ENCODE measurements at places on chromosomes 2 and 18.

GRCh38 chr18:43751835-43752234 is 474.5 kb upstream of the SYT4 start:
- DNase-seq = no peak

DNA sequence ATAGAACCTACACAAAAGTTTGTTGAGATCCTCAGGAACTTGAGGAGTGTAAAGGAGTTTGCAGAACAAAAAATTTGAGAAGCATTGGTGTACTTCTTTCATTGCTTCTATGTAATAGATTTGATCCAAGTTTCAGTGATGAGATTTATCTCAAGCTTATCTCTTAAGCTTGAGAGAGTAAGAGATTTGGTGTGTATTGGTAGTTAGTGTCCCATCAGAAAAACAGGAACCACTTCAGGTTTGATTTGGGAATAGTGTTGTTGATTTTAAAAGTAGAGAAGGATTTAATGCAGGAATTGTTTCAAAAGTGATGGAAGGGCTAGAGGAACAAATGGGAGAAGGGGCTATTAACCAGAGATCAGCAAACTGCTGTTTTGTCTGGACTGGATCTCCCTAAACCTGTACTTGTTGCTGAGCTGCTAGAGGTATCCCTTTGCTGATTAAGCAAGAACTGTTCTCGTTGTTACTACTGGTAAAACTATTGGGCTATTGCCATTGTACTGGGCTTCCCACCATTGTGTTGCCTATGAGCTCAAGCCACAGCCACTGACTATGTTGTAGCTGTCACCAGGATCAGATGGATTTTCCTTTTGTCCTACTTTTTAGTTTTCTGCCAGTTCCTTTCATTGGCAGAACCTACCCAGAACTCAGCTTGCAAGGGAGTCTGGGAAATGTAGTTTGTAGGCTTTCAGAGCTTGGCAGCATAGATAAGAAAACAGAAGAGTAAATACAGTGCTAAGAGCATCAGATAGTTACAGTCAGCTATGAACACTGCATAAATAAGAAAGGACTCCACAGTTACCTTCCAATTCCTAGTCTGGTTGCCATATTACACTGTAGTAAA is 39.3 kb downstream of the RAB10 start:
- DNase-seq = no peak

- no peak for DNase-seq
These were observed 175.3 kb upstream of the MSH6 start for GRCh38 chr2:47607680-47608061.

GRCh38 chr2:218444692-218445357 is 25.9 kb downstream of the VIL1 start:
- no peak for DNase-seq

GRCh38 chr2:1586923-1587840 is 157.1 kb downstream of the PXDN start:
- no peak for DNase-seq

- DNase-seq = no peak
These were observed 14.7 kb downstream of the CROCC2 start for GRCh38 chr2:240920783-240921231.

DNA sequence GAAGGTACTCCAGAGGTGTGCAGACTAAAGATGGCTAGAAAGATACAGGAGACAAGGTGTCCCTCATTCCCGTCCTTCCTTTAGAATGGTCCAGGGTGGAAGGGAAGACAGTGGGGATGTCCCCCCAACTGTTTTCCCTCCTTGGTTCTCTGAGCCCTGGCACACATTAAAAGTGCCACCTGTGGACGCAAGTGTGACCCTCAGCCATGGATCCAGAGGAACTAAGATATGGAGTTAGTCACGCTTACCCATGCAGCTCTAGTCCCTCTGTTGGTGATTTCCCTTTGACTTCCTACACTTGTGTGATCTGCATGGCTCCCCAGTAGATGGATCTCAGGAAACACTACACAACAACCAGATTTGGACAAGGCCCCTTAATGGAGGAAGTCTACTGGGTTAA is 113.1 kb upstream of the SRD5A2 start:
- no peak for DNase-seq

- DNase-seq = no peak
These were observed 15.7 kb downstream of the COA5 start for GRCh38 chr2:98592565-98592964.

DNA sequence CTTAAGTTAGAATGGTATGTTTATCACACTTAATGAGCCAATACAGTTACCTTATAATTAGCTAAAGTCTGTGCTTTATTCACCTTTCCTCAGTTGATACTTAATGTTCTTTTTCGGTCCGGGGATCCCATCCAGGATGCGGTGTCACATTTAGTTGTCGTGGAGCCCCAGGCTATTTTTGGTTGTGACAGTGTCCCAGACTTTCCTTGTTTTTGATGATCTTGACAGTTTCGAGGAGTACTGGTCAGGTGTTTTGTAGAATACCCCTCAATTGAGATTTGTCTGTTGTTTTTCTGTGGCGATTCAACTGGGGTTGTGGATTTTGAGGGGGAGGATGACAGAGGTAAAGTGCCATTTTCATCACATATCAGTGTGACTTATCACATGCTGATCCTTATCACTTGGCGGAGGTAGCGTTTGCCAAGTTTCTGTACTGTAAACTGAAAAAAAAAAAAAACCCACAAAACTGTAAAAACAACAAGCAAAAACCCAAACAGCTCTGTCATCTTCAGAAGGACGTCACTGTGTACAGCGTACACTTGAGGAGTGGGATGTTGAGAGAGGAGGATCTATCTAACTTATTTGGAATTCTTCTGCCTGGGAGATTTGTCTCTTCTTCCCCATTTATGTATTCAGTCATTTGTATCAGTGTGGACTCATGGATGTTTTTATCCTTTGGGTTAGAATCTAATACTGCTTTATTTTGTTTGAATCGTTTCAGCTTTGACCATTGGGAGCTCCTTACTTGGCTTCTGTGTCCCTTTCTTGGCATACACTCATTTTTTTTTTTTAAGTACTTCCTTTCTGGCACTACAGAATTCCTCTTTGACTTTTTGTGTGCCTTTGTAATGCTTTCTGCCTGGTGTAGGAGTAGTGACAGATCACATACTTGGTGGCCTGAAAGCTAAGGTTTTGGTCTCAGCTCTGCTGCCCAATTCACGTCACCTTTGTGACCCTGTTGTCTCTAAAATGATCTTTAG is 68.1 kb downstream of the FMNL2 start:
- DNase-seq = no peak

DNA sequence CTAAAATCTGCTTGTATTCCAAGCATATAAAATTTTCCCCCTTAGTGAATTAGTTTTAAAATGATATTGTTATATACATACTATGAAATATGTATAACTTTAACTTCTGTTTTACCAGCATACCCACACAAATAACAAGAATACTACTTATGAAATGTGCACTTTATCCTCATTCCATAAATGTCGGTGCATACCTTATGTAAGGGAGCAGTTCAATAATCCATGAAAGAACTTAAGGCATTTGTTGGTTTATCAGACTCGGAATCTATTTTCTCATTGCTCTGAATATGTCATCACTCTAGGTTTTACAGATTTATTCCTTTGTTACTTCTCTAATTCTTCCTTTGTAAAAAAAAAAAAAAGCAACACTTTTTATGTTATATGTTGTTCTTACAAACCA is 12.5 kb upstream of the MFF start:
- no peak for DNase-seq

- DNase-seq = no peak
These were observed 355.1 kb upstream of the ZC3H15 start for GRCh38 chr2:186130748-186131641.

DNA sequence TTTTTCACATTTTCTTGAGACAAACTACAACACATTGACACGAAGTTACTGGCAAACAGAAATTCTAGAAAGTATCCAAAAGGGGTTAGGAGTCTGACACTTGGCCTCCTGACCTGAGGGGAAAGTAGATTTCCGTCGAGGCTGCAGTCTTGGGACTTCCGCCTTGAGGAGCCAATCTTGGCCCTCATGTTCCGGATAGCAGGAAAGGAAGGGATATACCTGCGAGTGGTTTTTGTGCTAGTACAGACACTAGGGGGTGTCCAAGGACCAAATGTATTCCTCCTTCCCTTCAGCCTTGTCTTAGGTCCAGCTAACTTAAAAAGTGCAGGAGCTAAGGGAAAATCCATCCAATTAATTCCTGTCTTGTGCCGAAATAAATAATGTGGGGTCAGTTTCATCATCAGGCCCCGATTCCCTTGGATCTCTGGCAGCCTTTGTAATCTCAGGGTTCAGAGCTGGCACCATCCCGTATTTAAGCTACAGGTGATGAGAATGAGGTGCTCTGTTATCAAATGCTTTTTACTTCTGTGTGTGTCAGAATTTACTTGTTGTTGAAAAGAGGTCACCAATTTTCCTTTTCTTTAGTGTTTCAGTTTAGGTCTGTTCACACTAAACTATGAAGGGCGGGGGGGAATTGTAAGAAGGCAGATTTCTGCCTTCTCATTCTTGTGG is 330.2 kb upstream of the FANCL start:
- DNase-seq = peak; percentile 62

DNA sequence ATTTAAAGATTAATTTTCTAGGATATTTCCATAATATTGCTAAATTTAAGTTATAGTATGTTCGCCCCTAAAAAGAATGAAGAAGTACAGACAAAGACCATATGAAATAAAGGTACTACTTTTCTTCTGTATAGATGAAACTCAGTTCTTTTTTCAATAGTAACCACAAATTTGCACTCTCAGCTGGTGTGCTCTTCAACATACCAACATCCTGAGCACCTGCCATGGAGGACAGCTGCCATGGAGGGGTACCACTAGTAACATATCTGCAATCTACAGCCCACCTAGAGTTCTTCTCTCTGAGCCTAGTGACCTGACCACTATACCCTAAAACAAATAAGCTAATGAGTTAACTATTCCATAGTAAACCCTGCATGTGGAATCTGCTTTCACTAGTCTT is 36.8 kb upstream of the ERCC3 start:
- no peak for DNase-seq

- DNase-seq = peak; percentile 19
These were observed 21.1 kb downstream of the CPS1 start for GRCh38 chr2:210577263-210578071.

DNA sequence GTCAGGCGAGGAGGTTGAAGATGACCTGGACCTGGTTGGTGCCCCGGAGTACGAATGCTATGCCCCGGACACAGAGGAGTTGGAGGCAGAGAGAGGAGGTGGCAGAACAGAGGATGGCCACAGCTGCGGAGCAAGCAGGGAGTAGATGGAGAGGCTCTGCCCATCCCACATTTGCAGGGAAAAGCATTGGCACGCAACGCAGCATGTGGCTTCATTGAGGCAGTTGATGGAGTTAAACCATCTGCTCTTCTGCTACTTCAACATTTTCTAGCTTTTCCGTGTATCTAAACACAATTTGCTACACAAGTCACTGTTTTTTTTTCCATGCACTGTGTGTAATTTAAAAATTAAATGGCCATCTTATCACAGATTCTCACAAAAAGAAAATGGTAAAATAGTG is 11.8 kb downstream of the RBFA start:
- DNase-seq = no peak

- DNase-seq = no peak
These were observed 6.1 kb upstream of the INO80B start for GRCh38 chr2:74448771-74449170.

DNA sequence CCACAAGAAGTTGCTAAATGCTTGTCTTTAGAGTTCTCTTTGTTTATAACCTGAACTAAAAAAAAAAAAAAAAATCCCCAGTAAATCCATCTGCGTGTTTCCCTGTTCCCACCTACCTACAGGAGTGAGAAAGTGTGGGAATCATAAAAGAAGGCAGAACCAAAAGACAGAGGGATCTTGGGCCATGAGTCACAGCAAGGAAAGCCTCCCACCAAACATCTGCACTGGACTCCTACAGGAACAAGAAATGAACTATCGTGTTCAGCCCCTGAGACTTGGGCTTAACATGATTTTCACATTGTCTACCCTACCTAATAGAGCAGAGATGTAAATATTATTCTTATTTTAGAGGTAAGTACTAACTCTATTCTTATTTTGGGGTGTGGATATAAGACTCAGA is 1761.2 kb upstream of the CELF4 start:
- no peak for DNase-seq

GRCh38 chr2:99571954-99572353 is 82.1 kb upstream of the REV1 start:
- no peak for DNase-seq

DNA sequence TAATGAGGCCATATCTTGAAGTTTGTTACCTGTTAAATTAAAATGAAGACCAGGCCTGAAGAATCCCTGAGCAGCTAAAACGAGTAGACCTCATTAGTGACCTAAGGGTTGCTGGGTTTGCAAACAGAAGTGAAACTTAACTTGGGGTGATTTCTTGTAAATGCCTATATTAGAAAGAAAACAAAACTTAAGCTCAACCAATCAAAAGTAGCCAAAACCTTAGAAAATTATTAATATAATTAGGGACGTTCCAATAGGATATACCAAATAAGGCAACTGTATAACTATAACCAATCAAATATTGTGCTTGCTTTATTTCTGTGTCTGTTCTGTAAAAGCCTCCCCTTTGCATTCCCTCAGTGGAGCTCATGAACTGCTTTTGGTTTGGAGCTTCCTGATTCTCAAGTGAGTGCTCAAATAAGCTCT is 137.9 kb upstream of the VRK2 start:
- DNase-seq = no peak

DNA sequence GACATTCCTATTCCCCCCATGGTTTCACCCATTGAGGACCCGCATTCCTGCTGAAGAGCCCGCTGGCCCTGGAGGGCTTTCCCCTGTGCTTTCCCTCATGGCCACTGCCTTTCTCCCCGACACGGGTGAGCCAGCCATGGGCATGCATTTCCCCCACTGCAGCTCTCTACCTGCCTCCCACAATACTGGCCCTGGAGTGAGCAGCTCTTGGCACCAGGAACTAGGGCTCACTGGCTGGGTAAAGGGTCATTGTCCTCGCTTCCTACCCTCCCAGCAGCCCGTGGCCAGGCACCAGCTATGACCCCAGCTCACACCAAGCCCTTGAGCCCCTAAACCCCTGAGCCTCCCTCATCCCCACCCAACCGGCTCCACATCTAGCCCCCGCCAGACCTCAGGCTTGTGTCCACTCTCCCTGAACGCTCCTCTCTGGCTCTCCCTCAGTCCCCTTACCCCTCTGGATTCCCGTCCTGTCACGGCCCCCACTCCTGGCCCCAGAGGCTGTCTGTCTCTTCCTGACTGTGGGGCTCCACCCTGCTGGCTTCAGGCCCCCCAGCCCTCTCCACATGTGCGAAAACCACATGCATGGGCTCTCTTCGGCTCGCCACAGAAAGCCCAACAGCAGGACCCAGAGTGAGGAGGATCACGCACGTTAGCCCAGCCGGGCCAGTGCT is 199.8 kb downstream of the ZFP36L2 start:
- DNase-seq = no peak

- peak; percentile 71 for DNase-seq
These were observed 45.5 kb upstream of the SCN7A start for GRCh38 chr2:166539340-166540162.

Measured in muscle of arm (tissue), 14 donors.